ENCODE measurements at places on chromosomes 12 and 14. TPM values are rescaled to one million over a fixed set of nuclear protein-coding genes. Genes with fewer than 3 reads are reported as not detected.

The ANKRD33 gene
- total RNA-seq: not detected

The ESPL1 gene
- total RNA-seq: 0.55 TPM

The KCNC2 gene
- total RNA-seq: 3.0 TPM

The KCNA5 gene
- total RNA-seq: 0.68 TPM

The TEX22 gene
- total RNA-seq: 0.57 TPM

The SERPINA3 gene
- total RNA-seq: 505 TPM

The NEUROD4 gene
- total RNA-seq: not detected

The TAS2R19 gene
- total RNA-seq: 6.1 TPM

The MDGA2 gene
- 2.1 TPM for total RNA-seq

The DYRK4 gene
- total RNA-seq: 61.2 TPM

The B4GALNT1 gene
- 2.2 TPM for total RNA-seq

GRCh38 chr14:105617201-105617777 lies 90.9 kb downstream of the TMEM121 start:
- no peaks in the 10 kb centered on the region for H3K4me1 ChIP-seq
- DNase-seq: no peak
- H3K4me3 ChIP-seq: no peak overlapping the region
- no peak overlapping the region for H3K27ac ChIP-seq
- H3K36me3 ChIP-seq: no peaks in the 10 kb centered on the region

GRCh38 chr12:74897425-74898211 lies 312.0 kb downstream of the KCNC2 start:
- no peak overlapping the region for H3K27ac ChIP-seq
- no peak overlapping the region for H3K4me3 ChIP-seq
- no peak for DNase-seq
- H3K4me1 ChIP-seq: no peaks in the 10 kb centered on the region
- H3K27me3 ChIP-seq: no peaks in the 10 kb centered on the region
- H3K36me3 ChIP-seq: no peaks in the 10 kb centered on the region

- H3K27me3 ChIP-seq: no peaks in the 10 kb centered on the region
- H3K36me3 ChIP-seq: no peaks in the 10 kb centered on the region
- no peak overlapping the region for H3K4me3 ChIP-seq
- peaks cover 2% of the 10 kb centered on the region for H3K4me1 ChIP-seq
- no peak for DNase-seq
Observed at GRCh38 chr12:6775185-6776174, 3.2 kb downstream of the LAG3 start.

- H3K4me1 ChIP-seq: no peaks in the 10 kb centered on the region
- no peaks in the 10 kb centered on the region for H3K27me3 ChIP-seq
- H3K27ac ChIP-seq: no peak overlapping the region
- no peaks in the 10 kb centered on the region for H3K36me3 ChIP-seq
Observed at GRCh38 chr12:55061024-55061423, 41.2 kb downstream of the NEUROD4 start.

- no peaks in the 10 kb centered on the region for H3K27me3 ChIP-seq
- DNase-seq: no peak
- no peaks in the 10 kb centered on the region for H3K36me3 ChIP-seq
- peak within 1 kb of the TSS; percentile 67 for H3K27ac ChIP-seq
Observed at GRCh38 chr12:111405859-111406473, at the start of gene SH2B3. Gene SH2B3 (plus strand): TSS chr12:111405923. CDS start chr12:111418146, 12,223 bp downstream.

DNA sequence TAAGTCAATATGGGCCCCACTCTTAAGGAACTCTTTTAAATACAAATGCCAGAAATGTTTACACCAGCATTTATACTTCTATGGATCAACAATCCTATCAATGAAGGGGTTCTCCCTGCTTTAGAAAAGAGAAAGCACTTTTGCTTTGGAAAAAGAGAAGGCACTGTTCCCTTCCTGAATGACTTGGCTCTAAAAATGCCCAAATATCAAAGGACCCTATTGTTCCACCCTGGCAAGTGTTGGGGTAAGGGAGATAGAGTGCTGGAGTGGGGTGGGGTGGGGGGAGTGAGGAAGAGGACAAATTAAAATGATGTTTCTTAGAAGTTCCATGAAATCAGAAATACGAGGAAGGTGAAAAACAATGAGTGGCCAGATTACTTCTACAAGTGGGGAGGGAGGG lies 131.6 kb upstream of the GRIN2B start:
- no peak overlapping the region for H3K27ac ChIP-seq
- H3K4me1 ChIP-seq: no peaks in the 10 kb centered on the region
- no peaks in the 10 kb centered on the region for H3K36me3 ChIP-seq
- no peak for DNase-seq
- no peak overlapping the region for H3K4me3 ChIP-seq

DNA sequence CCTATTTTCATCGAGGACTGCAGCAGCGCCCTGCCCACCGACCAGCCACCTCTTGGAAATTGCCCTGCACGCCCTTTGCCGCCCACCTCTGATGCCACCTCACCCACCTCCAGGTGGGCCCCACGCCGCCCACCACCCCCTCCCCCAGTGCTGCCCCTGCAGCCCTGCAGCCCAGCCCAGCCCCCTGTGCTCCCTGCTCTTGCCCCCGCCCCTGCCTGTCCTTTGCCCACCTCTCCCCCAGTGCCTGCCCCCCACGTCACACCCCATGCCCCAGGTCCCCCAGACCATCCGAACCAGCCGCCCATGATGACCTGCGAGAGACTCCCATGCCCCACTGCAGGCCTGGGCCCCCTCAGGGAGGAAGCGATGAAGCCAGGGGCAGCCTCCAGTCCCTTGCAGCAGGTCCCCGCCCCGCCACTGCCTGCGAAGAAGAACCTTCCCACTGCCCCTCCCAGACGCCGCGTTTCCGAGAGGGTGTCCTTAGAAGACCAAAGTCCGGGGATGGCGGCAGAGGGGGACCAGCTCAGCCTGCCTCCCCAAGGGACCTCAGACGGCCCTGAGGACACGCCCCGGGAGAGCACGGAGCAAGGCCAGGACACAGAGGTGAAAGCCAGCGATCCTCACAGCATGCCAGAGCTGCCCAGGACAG lies 96.5 kb downstream of the LGMN start:
- H3K27me3 ChIP-seq: no peaks in the 10 kb centered on the region
- H3K4me1 ChIP-seq: peaks cover 10% of the 10 kb centered on the region
- no peak for DNase-seq
- H3K36me3 ChIP-seq: no peaks in the 10 kb centered on the region

- no peak for DNase-seq
- no peaks in the 10 kb centered on the region for H3K36me3 ChIP-seq
- no peaks in the 10 kb centered on the region for H3K27me3 ChIP-seq
- H3K27ac ChIP-seq: no peak overlapping the region
Observed at GRCh38 chr14:65301862-65302539, 110.5 kb upstream of the FUT8 start.

DNA sequence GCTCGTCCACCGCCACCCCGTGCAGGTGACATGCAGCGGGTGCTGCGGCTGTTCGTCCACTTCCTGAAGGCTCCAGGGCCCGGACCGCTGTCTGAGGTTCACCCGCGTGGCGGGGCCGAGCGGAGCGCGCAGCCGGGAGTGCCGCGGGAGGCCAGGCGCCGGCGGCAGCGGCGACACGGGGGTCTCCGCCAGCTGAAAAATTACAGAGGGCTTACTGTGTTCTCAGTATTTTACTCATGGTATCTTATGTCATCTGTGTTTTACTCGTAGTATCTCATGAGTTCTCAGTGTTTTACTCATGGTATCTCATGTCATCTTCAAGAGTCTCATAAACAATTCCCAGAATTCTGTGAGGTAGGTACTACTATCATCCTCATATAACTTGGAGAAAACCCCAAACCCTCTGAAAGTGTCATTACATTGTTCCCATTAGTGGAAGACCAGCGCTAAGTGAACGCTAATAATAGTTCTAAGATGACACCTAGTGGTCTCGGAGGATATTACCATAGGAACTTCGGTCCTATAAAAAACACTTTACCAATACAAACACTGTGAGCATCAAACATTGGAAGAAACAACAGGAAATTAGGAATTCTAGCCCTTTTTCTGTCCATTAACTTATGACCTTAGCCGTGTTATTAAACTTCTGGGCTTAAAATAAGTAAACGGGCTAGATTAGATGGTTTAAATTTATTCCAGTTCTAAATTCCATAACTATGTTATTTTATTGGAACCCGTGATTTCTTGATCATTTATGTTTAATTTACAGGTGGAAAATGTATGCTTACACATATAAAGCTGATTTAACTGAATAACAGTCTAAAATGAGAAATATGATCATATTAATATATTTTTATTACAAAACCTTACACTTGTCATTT lies 32.4 kb downstream of the AK7 start:
- no peaks in the 10 kb centered on the region for H3K27me3 ChIP-seq
- no peaks in the 10 kb centered on the region for H3K36me3 ChIP-seq
- DNase-seq: peak; percentile 50
- peak overlapping the region; percentile 19 for H3K4me3 ChIP-seq
- H3K4me1 ChIP-seq: no peaks in the 10 kb centered on the region
- no peak overlapping the region for H3K27ac ChIP-seq

DNA sequence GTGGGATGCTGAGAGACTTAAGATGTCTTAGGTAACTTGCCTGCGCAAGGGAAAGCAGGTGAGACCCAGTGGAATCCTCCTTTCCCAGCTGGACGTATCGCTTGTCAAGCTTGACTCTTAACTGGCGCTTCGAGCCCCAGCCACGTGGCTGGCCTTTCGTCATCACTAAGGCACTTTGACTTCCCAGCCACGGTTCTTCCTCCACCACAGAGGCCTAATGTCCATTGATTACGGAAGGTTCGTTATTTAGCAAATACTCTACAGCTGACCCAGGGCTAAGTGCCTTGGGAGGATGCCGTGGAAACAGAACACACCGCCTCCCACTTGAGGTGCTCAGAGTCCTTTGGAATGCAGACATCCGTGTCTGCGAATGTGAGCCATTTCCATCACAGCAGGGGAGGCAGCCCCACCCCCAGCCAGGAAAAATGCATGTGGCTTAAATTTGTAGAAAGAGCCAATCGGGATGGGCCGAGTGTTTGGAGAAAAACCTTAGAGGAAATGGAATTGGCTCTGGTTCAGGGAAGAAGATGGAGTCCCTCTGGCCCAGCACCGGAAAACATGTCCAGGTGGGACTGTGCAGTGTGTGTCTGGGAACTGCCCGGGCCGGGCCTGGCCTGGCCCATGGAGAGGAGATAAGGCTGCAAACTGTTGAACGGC lies 115.7 kb downstream of the PLXNC1 start:
- no peak for DNase-seq
- H3K4me3 ChIP-seq: no peak overlapping the region
- no peaks in the 10 kb centered on the region for H3K36me3 ChIP-seq
- H3K4me1 ChIP-seq: no peaks in the 10 kb centered on the region
- no peak overlapping the region for H3K27ac ChIP-seq

GRCh38 chr14:63573581-63573980 lies 30.4 kb upstream of the PPP2R5E start:
- DNase-seq: no peak
- no peaks in the 10 kb centered on the region for H3K36me3 ChIP-seq
- no peaks in the 10 kb centered on the region for H3K4me1 ChIP-seq

GRCh38 chr14:54121466-54122027 lies 164.9 kb upstream of the BMP4 start:
- no peaks in the 10 kb centered on the region for H3K27me3 ChIP-seq
- H3K36me3 ChIP-seq: no peaks in the 10 kb centered on the region
- no peak for DNase-seq
- no peaks in the 10 kb centered on the region for H3K4me1 ChIP-seq

DNA sequence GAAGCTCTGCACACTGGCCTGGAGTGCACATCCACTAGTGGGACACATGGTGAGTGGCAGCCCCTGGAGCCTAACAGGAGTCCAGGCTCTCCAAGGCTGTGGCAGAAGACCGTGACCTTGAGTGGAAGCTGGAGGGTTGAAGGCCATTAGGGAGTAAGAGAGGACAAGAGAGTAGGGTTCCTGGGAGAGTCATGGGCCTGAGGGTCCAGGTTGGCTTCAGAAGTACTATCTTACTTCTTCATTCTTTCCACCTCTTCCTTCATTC lies 406 bp downstream of the IL23A start:
- no peak overlapping the region for H3K27ac ChIP-seq
- H3K27me3 ChIP-seq: no peaks in the 10 kb centered on the region
- H3K36me3 ChIP-seq: peaks cover 8% of the 10 kb centered on the region
- no peak for DNase-seq

- no peaks in the 10 kb centered on the region for H3K27me3 ChIP-seq
- no peak overlapping the region for H3K4me3 ChIP-seq
- H3K4me1 ChIP-seq: no peaks in the 10 kb centered on the region
- no peak for DNase-seq
- H3K36me3 ChIP-seq: no peaks in the 10 kb centered on the region
Observed at GRCh38 chr12:115944837-115945490, 332.5 kb downstream of the MED13L start.

GRCh38 chr14:59869381-59870255 lies 958 bp downstream of the RTN1 start:
- no peaks in the 10 kb centered on the region for H3K36me3 ChIP-seq
- peak overlapping the region; percentile 66 for H3K4me3 ChIP-seq
- H3K27ac ChIP-seq: no peak overlapping the region
- DNase-seq: no peak
- H3K27me3 ChIP-seq: no peaks in the 10 kb centered on the region

- no peak for DNase-seq
- no peaks in the 10 kb centered on the region for H3K27me3 ChIP-seq
- H3K4me3 ChIP-seq: no peak overlapping the region
- no peaks in the 10 kb centered on the region for H3K36me3 ChIP-seq
- H3K27ac ChIP-seq: no peak overlapping the region
Observed at GRCh38 chr14:91009501-91010152, 50.8 kb downstream of the RPS6KA5 start.

DNA sequence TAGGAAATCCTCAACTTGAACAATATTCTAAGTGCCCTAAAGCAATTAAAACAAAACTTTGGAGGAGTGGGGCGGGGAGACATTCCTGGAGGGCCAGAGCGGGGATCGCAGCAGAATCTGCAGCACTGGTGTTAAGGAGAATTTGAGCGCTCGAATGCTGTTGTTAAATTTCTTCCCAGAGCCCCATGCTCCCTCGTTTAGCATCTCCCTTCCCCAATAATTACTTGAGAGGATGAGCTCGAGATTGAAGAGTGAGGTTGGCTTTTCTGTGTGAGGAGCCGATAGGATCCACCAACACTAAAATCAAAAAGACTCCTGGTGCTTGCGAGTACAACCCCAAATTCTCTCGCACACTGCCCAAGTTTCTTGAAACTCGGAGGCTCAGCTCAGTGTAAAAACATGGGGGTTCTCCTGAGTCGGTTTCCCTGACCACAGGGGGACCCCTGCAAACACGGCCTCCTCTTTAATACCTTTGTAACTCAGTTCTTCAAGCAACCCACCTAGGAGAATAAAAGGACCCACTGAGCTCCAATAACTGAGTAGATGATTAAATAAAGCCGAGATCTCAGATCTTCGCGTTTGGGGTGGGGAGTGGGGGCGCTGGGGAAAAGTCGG lies 10.2 kb upstream of the FOXG1 start:
- DNase-seq: no peak
- no peak overlapping the region for H3K4me3 ChIP-seq
- no peaks in the 10 kb centered on the region for H3K4me1 ChIP-seq
- peaks cover 28% of the 10 kb centered on the region for H3K27me3 ChIP-seq
- H3K27ac ChIP-seq: no peak overlapping the region

- no peak overlapping the region for H3K27ac ChIP-seq
- no peak overlapping the region for H3K4me3 ChIP-seq
- no peaks in the 10 kb centered on the region for H3K4me1 ChIP-seq
- no peaks in the 10 kb centered on the region for H3K36me3 ChIP-seq
- DNase-seq: no peak
Observed at GRCh38 chr14:51462182-51462581, 189.5 kb upstream of the FRMD6 start.

GRCh38 chr12:127284870-127285431 lies 982.0 kb upstream of the TMEM132C start:
- H3K4me1 ChIP-seq: no peaks in the 10 kb centered on the region
- H3K27me3 ChIP-seq: no peaks in the 10 kb centered on the region
- no peak overlapping the region for H3K4me3 ChIP-seq

- no peaks in the 10 kb centered on the region for H3K4me1 ChIP-seq
- H3K36me3 ChIP-seq: no peaks in the 10 kb centered on the region
- no peak overlapping the region for H3K4me3 ChIP-seq
Observed at GRCh38 chr14:104545151-104545941, 34.2 kb upstream of the C14orf180 start.

Measured in prostate gland (tissue), 2 donors.